ENCODE measurements at places on chromosomes 7 and 10. TPM values are rescaled to one million over a fixed set of nuclear protein-coding genes. Genes with fewer than 3 reads are reported as not detected.

Gene CLDN3
- polyA plus RNA-seq, result 116 TPM

Gene MICU1
- polyA plus RNA-seq, result 99.5 TPM

DNA sequence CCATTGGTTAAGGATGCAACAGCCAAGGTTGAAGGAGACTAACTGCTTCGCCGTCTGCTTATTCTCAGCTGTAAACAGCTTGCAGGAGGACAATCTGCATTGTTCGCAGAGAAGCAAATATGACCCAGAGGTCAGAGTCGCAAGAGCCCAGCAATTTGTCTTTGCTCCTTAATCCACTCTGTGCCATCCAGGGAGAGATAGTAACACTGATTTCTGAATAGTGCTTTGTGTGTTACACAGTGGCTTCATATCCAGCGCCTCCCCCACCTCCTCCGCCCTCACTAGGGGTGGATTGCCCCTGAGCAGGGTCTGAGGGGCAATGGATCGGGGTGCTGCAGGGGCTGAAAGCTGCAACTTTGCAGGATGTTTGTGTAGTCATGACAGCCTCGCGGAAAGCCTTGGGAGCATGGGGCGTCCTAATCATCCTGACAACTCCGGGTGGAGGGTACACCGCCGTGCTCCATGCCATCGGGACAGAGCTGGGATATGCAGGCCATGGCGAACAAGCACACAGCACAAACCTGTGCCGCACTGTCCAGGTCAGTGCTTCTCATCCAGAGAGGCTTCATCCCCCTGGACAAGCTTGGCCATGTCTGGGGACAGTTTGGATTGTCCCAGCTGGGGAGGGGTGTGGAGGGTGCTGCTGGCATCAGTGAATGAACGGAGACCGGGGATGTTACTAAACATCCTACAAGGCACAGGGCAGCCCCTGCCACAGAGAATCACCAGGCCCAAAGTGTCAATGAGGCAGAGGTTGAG lies 103.1 kb upstream of the INSIG1 start:
- DNase-seq, result no peak

GRCh38 chr10:74394416-74394969 lies 243.5 kb downstream of the ADK start:
- DNase-seq, result no peak

DNA sequence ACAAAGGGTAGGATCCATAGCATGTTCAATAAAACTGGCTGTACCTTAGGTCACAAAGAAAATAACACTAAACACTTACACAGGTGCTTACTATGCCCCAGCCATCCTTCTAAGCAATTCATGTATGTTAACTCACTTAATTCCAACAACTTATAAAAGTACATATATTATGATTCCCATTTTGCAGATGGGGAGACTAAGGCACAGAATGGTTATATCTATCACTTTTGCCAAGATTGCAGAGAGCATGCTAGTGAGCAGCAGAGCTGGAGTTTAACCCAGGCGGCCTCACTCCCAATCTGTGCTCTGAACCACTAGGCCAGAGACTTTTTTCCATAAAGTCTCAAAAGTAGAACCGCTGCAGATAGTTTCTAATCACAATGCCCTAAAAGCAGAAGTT lies 18.9 kb upstream of the UBN2 start:
- DNase-seq, result no peak

Gene CEP55
- 15.2 TPM for polyA plus RNA-seq

GRCh38 chr10:104353325-104354048 lies at the start of gene CFAP58:
Gene CFAP58, plus strand, starts transcription at chr10:104353833. Its CDS starts 65 bp downstream, at chr10:104353898.
- DNase-seq, result peak; percentile 93

Gene OR6V1
- polyA plus RNA-seq, result not detected

Gene DPYSL4
- 116 TPM for polyA plus RNA-seq

Gene GIMAP1
- 1.1 TPM for polyA plus RNA-seq

- DNase-seq, result peak; percentile 47
Measured at GRCh38 chr10:114995468-114996247, 57.7 kb downstream of the TRUB1 start.

Gene CASTOR2
- 14.6 TPM for polyA plus RNA-seq

- DNase-seq, result no peak
Measured at GRCh38 chr7:77626586-77627308, 69.5 kb upstream of the RSBN1L start.

DNA sequence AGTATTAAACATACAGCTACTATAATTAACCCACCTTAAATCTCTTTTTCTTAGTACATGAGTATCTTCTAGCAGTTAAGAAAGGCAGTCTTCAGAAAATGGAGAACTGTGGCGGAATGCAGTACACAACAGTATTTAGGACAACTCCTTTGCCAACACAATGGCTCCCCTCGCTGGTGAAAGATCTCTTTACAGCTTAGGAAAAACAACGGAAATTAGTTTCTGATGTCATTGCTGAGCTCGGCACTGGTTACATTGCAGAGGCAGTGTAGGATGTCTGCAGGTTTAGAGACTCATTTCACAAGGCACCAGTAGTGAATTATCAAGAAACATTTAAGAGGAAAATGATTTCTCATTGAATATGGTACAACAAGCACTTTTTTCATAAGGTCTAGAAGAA lies 43.4 kb downstream of the GLRX3 start:
- peak; percentile 92 for DNase-seq

GRCh38 chr7:33813331-33813730 lies 92.0 kb upstream of the BMPER start:
- DNase-seq, result no peak

Gene MCM10
- polyA plus RNA-seq, result 7.7 TPM

Gene HOXA3
- 2.0 TPM for polyA plus RNA-seq

- no peak for DNase-seq
Measured at GRCh38 chr7:12984117-12984516, 296.7 kb downstream of the ARL4A start.

- DNase-seq, result no peak
Measured at GRCh38 chr10:12703813-12704212, 297.7 kb downstream of the CCDC3 start.

GRCh38 chr10:45410489-45410806 lies 36.4 kb downstream of the ALOX5 start:
- DNase-seq, result no peak

GRCh38 chr10:74063256-74063655 lies 65.3 kb downstream of the VCL start:
- DNase-seq, result no peak

DNA sequence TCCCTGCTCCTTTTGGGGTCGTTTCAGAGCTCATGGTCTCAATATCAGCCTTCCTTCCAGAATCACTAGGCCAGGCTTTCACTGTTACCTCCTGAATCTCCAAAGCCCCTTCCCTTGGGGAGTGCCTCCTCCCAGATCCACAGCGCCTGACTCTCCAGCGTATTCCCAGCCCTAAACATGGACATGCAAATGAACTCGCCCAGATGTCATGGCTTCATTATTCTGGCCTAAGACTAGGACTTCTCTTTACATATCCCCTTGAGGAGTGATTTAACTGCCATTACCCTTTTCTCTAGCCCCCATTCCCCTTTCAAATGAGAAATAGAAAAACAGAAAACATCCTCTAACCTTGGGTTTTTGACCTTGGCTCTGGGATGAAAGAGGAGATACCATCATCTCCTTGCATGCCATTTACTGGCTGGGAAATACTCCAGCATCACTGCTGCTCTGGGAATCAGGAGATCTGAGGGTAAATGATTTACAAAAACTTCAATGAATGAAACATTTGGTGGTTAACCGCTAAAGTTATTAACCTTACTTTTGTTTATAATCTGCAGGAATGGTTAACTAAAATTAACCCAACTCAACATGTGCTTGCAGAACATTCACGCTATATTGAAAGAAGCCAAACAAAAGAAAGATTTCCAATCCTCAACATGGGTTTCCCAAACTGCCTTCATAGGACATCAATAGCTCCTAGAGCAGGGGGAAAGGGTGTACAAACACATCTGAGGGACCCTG lies 37.0 kb downstream of the FAM171A1 start:
- DNase-seq, result no peak

GRCh38 chr10:49844775-49845595 lies 82.9 kb upstream of the OGDHL start:
- DNase-seq, result no peak

Gene THSD7A
- 1.3 TPM for polyA plus RNA-seq

DNA sequence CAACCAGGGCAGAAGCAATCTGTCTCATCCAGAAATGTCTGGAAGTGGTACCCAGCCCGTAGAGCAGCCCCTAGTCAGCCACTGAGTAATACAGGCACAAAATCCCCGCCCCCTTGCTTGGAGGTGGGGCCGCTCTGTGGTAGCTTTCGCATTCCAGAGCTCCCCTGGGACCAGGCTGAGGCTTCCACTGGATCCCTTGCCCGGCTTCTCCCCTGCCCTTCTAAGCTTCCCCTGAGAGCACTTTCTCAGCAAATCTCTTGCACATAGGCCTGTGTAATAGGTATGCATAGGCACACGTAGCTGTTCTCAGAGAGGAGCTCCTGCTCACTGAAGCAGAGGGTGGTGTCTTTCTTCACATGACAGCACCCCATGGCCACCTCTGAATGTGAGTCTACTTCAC lies 144.2 kb downstream of the BMS1 start:
- no peak for DNase-seq

Gene ARID5B
- polyA plus RNA-seq, result 2.5 TPM

DNA sequence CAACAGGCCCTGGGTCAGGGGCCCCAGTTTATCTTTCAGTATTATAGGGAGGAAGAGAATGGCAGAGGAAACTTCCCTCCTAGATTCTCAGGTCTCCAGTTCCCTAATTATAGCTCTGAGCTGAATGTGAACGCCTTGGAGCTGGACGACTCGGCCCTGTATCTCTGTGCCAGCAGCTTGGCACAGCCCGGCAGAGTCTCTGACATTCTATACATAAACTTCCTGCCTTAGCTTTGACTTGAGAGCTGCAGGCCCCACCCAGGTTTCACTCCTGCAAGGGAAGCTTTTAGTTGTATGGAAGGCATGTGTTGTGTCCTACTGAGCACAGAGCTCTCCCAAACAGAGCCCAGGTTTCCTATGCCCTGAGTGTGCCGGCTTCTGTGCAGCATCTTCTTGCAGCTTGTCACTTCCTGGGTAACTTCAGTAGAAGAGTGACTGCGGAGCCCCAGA lies 205.6 kb upstream of the PRSS58 start:
- no peak for DNase-seq
